ENCODE measurements at places on chromosomes 13 and 19.

GRCh38 chr13:42017264-42017663, 31.2 kb upstream of the DGKH start:
- no peak for DNase-seq

GRCh38 chr19:41646589-41647204, 19.8 kb upstream of the CEACAM4 start:
- no peak for DNase-seq

DNA sequence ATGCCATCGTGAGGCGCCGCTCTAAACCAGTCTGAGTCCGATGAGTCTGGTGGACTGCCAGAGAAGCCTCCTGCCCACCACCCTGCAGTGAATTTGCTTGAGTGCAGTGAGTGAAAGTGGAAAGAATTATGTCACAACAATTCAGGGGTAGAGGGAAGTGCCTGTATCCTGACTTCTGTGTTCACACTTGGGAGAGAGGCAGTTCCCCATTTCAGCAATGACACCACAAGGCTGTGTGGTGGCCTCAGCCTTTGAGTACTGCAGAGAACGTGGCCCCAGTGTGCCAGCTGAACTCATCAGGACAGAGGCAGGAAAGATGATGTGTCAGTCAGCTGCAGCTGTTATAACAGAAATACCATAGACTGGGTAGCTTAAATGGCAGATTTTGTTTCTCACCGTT, 155.6 kb downstream of the COG6 start:
- DNase-seq, result no peak

DNA sequence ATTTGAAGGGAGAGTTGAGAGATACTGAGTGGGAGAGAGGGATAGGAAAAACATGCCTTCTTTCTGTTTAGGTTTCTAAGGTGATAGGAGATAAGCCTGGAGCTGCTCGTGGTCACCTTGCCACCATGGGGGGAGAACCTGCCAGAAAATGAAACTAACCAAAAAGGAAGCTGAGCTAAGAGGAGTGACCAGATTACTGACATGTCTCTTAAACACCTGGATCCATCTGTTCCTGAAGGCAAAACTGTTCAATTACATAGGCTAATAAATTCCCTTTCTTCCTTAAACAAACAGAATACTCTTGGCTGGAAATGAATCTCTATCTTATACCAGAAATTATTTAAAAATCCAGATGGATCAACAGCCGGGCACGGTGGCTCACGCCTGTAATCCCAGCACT, 27.3 kb downstream of the ZNF473 start:
- no peak for DNase-seq

DNA sequence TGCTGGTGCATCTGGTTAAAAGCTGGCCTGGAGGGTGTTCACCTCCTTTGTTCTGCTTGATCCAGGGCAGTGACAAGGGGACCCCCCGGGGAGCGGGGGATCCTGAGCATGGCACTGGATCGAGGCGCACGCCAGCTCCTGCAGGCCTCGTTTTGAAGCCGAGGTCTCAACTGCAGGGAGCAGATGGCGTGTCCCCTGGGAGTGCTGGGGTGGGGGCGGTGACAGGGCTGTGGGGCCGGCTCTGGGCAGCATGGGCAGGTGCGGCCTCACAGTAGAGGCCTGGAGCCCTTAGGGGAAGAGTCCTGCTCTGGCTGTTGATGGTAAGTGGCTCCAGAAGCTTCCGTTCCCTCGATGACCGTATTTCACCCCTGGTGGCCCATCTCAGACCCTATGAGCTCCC, 51.8 kb downstream of the CRTC1 start:
- DNase-seq, result no peak

DNA sequence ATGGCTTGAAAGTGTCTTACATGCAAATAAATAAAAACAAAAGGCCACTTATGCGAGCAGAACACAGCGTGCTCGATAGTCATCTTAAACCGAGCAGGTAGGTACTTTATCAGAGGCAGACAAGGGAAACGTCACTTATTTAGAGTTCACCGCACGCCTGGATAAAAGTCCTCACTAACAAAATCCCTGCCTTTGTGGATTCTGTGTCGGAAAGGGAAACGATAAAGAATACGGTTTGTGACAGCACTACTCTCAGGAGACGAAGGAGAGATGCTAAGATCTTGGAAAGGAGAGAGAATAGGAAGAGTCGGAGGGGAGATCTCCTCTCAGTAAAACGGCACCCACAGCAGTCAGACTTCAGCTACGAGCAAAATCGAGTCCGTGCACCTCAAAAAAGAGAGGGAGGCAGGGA, 581 bp downstream of the RCBTB1 start:
- DNase-seq, result no peak

GRCh38 chr19:47109541-47110375, 3.8 kb downstream of the ZC3H4 start:
- DNase-seq, result no peak

DNA sequence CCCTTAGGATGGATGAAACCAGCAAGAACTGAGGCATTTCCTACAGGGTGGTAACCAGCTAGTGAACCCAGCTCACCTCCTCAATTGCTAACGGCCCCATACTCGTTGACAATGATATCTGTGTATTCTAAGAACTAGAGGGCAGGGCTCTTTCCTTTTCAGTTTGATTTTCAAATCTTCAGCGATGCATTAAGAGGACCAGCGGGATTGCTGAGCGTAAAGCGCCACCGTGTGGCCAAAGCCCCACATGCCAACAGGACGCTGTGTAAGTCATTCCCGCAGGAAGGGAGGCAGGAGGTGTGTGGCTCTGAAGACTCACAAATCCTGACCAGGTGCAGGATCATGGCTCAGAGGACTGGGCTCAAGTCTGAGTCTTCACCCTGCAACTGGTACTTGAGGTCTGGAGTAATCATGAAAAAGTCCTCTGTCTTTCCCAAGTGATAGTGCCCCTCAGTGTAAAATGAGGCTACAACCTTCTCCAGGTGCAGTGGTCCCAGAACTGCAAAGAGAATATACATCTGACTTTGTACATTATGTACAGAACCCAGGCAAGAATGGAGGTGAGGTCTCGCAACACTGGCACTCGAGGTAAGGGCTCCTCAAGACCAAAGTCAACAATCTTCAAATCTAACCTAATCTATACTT, 40.9 kb downstream of the C13orf42 start:
- peak; percentile 42 for DNase-seq

DNA sequence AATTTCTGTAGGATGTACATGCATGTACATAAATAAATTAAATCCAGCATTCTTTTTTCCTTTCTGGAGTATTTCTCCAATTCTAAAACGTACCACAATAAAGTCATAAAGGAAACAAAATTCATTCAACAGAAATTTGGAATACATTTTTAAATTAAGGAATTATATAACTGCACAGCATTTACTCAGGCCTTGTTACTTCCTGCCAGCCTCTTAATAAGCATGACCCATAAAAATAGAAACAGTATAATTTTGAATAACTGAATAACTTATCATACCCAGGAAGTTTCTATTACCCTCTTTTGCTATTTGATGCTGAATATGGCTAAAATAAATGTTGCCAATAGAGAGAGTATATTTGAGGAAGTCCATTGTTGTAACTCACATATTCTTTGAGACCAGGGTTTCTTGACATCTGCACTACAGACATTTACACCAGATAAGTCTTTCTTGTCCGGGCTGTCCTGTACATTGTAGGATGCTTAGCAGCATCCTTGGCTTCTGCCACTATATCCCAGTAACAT, 178.2 kb downstream of the KLF12 start:
- DNase-seq, result no peak

GRCh38 chr13:39284801-39285388, 246.6 kb downstream of the NHLRC3 start:
- no peak for DNase-seq

DNA sequence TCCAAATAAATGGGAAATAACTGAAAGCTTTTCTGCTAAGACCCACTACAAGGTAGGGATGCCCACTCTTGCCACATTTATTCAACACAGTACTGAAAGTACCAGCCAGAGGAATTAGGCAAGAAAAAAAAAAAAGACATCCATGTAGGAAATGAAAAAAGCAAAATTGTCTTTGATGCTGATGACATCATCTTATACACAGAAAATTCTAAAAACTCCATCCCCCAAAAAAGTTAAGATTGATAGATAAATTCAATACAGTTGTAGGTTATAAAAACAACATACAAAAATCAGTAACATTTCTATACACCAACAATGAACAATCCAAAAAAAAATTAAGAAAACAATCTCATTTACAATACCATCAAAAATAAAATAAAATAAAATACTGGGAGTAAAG, 330.4 kb downstream of the RBM26 start:
- DNase-seq, result no peak

Data from GM04504 (cell line).